ENCODE measurements at places on chromosomes 2 and 18.
A peak's percentile ranks its signal among the peaks of the same experiment; 100 is the strongest.

- DNase-seq, result no peak
Measured at GRCh38 chr2:109285244-109285651, 156.2 kb downstream of the SH3RF3 start.

DNA sequence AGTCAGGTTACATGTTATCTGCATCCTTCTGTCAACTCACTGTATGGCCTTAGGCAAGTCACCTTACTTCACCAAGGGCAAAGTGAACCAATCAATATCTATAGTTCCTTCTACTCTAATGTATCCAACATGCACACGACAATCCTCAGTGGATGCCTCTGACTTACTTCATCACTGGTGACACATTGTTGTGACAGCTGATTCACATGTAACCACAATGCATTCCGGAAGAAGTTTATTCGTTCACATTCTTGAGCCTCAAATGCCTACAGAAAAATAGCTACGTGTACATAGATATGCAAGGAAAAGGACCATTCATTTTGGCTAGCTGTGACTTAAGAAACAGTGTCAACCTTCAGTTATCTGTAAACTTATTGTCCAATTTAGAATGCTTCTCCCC lies 26.3 kb upstream of the EPG5 start:
- peak; percentile 15 for DNase-seq

DNA sequence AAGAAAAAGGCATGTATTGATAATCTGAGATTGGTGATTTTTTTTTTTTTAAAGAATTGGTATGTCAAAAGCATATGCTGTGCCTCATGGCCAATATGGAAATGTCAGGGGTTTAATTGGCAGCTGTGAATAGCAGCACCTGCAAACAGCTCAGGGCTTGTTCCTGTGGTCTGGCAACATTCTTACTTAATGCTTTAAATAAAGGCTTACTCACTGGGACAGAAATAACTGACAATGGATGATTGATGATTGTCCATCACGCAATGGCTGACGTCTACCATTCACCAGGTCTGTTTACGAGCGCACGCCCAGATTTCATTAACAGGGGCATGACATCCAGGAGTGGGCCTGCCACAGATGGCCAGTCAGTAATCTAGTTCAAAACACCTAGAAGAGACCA lies 66.7 kb downstream of the ETAA1 start:
- DNase-seq, result no peak

GRCh38 chr2:57936216-57936615 lies 110.4 kb upstream of the VRK2 start:
- DNase-seq, result no peak

DNA sequence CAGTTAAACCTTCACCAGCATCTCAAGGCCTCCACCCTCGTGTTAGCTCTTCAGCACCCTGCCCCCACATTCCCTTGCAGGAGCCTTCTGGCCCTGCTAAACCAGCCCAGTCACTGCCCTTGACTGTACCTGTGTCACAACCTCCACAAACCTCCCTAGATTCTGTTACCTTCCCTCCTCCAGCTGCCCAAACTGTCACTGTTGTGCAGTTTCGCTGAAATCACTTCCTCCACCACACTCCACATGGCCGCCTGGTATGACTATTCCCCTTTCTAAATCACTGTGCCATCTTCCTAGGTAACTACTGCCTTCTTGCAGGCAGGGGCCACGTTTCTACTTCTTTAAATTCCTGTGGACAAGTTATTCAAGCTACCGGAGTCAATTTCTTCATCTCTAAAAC lies 160.2 kb downstream of the GALNT14 start:
- no peak for DNase-seq

DNA sequence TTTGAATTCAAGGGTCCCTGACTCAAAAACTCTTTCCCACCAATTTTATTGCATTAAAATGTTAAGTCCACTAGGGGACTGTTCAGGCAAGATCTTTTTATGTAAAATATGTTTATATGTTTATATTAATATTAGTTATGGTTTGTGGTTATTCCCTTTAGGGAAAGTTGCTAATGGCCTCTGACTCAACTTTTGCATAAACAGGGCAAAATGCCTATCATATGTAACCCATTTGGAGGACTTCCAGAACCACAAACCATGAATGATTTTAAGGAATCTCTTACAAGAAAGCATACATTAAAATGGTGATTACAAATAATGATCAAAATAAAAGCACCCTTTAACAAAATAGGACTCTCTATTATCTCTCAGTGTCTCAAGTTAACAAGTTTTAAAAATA lies 1484.5 kb upstream of the ZEB2 start:
- DNase-seq, result no peak

DNA sequence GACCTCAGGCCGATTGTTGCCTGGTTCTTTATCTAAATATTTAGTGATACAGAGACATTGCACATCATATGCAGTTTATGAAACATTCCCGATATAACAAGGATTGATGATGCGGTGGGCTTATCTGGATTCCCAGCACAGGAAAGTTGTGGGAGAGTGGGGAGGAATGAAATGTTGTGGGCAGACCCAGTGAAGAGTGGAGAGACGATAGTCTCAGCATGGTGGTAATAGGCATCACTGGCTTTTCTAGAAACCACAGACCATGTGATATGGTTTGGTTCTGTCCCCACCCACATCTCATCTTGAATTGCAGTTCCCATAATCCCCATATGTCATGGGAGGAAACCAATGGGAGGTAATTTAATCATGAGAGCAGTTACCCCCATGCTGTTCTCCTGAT lies 34.8 kb upstream of the RND3 start:
- DNase-seq, result no peak

GRCh38 chr2:23425338-23425871 lies 40.4 kb downstream of the KLHL29 start:
- no peak for DNase-seq

DNA sequence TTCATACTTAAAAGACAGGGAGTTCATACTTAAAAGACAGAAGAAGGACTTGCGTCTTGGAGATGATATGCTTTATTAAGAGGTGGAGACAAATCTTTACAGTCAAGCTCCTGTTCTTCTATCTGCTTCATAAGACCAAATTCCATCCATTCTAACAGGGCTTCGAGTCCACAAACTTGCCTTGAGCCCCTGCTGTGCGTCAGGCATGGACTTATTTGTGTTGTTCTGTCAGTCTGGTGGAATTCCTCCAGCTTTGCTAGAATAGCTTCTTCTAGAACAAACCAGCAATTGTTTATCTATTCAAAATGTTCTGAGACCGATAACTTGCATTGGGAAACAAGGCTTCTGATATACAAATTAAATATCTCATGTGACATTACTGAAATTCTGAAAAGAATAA lies 73.9 kb upstream of the SOX11 start:
- no peak for DNase-seq

DNA sequence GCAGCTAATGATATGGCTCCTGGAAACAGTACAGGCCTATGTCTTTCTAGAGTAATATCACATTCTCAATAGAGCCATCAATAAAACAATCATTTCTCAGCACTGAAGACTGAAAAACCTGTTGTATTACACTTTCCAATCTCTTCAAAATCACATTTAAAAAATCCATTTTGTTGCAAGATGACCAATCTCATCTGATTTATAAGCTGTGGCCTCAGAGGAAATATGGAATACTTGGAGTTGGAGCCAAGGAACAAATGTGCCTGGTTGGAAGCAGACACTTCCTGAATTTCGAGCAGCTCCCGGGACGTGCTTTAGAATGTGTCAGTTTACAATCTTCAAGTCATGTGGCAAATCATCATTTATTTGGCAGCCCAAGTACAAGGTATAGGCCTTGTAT lies 114.5 kb downstream of the ADCYAP1 start:
- DNase-seq, result no peak
